A172 (cell line): ENCODE measurements at places on chromosomes 6 and 20. TPM values are rescaled to one million over a fixed set of nuclear protein-coding genes. Genes with fewer than 3 reads are reported as not detected.

TNF gene
- total RNA-seq, result not detected in 2 replicates

GRCh38 chr6:116714761-116715160 lies 33.8 kb downstream of the KPNA5 start:
- no peak for DNase-seq

GRCh38 chr20:14761903-14762302 lies 424.5 kb upstream of the FLRT3 start:
- no peak for DNase-seq

SYCP2L gene
- total RNA-seq, result 0.07 and 0.57 TPM in 2 replicates

DNA sequence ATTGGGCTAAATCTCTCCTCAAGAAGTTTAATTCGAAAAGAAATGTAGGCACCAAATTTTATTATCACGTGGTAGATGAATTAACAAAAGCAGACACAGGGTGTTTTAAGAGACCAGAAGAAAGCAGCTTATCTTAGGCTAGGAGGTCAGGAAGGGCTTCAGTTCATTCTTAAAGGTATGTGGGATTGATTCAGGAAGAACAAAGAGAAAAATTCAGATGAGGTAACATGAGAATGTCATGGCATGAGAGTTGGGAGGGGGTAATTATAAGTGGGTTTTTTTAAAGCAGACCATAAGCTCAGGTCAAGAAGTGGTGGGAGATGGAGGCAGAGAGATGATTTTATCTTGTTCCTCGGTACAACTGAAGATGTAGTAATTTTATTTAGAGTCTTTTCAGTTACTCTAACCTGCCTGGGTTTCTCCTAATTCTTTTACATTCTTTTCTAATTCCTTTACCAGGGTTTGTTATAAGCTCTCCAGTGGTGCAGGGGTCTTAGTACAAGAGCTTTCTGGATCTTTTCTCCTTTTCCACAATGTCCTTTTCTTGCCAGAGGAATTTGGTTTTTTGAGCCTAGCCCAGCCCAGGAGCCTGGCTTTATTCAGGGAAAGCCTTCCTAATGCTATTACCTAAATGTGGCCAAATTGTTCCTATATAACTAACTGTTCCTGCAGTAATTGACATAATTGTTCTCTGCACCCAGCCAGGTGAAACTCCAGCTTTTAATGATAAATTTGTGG lies 474.1 kb upstream of the BTBD3 start:
- DNase-seq, result no peak

DNA sequence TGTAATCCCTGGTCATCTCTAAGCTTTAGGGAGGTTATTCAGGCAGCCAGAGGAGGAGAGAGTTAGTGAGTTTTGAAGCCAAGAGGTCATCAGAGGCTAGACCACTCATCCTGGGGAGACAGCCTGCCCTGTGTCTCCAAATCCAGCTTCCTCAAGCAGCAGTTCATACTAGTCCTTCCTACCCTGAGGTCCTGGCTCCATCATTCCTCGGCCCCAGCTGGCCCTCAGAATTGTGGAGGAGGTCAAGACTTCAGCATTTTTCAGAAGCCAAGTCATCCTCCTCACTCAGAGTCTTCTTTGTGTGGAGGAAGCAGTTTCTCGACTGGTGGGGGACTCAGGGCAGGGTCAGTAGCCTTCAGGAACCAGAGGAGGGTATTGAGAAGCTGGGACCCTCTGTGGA lies 12.4 kb upstream of the KIAA1755 start:
- no peak for DNase-seq

PXMP4 gene
- total RNA-seq, result 10.2 and 11.2 TPM in 2 replicates

DNA sequence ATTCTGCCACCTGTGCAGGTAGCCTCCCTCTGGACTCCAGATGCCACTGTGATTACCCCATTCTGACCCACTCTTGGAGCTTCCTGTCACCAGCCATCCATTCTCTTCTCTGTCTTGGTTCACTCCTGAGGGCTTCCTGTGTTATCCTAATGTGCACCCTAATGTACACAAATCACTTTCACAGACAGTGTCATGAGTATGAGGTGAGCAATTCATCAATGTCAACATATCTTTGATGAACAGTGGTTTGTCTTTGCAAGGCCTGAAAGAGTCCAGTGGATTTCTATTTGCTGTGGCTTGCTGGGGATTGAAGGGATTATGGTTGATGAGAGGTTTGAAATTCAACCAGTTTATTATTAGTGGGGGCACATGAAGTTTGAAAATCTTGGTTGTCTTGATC lies 63.8 kb upstream of the EEF1E1 start:
- no peak for DNase-seq

- no peak for DNase-seq
Measured at GRCh38 chr6:148924226-148925012, 177.6 kb downstream of the UST start.

TBC1D32 gene
- 5.7 and 10.1 TPM in 2 replicates for total RNA-seq

GRCh38 chr20:24098886-24099285 lies 110.3 kb upstream of the GGTLC1 start:
- peak; percentile 64 for DNase-seq

- no peak for DNase-seq
Measured at GRCh38 chr20:9043364-9043763, 25.5 kb upstream of the PLCB4 start.

DNA sequence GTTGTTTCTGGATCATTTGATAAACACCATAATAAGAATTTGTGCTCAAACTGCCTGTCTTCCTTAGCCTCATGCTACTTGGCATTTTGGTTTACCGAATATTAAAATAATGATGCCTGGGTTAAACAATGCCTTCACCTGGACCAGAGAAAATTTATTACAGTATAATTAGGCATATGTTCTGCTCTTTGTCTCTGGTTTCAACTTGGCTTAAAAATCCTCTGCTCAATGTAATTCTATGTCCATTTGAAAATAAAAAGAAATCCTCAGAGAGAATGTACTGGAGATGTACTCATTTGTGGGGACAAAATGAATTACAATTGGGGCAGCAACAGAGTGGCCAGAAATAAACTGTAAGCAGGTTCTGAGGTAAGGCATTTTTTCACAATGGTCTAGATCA lies 95.0 kb downstream of the DST start:
- DNase-seq, result no peak

DNA sequence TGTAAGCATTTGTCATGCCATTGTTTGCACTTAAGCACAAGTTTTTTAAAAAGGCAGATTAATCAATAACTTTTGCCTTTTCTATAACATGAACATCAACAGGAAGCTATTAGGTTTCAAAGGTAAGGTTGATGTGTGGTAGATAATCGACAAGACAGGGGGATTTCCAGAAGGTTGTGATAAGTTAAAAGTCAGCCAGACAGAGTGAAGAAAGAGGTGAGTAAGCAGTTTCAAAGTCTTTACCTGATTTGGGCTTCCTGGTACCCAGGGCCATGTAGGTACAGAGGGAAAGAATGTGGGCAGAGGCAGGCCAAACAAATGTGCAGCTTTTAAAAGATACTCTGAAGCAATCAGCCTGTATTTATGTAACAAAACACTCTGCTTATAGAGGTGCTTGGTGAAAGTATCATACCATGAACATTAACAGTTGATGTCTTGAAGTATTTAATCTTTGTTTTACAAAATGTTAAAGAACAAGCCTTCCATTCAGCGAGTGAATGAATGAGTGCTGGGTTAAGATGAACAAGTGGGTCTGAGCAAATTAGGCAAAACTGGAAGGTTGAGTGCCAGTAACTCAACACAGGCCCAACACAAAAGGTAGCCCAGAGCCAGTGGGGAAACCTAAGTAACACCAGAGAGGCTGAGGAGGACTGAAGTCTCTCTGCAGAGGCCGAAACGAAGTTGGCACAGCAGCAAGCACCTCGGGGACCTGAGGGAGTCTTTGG lies 60.2 kb downstream of the LRRC1 start:
- no peak for DNase-seq

GRCh38 chr20:50111829-50112495 lies 988 bp downstream of the UBE2V1 start:
- DNase-seq, result no peak

- no peak for DNase-seq
Measured at GRCh38 chr6:82739303-82739702, 326.3 kb downstream of the UBE3D start.

- peak; percentile 4 for DNase-seq
Measured at GRCh38 chr6:5569491-5569890, 308.2 kb downstream of the FARS2 start.

TREML4 gene
- total RNA-seq, result not detected in 2 replicates

GRCh38 chr6:150541576-150541975 lies 58.1 kb upstream of the PLEKHG1 start:
- no peak for DNase-seq

DNA sequence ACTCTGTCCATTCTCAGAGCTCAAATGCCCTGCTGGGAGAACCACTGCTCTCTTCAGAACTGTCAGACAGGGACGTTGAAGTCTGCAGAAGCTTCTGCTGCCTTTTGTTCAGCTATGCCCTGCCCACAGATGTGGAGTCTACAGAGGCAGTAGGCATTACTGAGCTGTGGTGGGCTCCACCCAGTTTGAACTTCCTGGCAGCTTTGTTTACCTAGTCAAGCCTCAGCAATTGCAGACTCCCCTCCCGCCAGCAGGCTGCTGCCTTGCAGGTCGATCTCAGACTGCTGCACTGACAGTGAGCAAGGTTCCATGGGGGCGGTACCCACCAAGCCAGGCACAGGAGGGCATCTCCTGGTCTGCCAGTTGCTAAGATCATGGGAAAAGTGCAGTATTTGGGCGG lies 21.8 kb upstream of the UFL1 start:
- DNase-seq, result no peak

GRCh38 chr6:169530752-169531123 lies 171.1 kb downstream of the WDR27 start:
- DNase-seq, result no peak

ANKRD66 gene
- not detected in 2 replicates for total RNA-seq

DNA sequence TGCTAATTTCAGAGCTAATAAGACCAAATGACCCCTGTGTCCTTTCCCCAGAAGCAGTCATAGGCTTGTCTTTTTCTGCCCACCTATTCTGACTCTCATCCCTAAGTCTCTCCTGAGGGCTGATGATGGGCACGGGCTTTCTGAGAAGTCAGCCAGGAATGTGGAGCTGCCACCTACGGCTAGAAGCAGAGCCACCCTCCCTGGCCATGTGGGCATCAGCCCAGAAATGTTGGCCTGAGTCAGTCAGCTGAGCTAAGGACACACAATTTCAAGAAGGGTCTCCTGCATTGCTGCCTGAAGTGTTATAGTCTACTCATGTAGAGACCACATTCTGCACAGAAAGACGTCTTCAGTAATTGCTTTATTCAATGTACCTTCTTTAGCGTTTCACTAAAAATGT lies 17.1 kb downstream of the MYLIP start:
- no peak for DNase-seq

SLC2A10 gene
- 7.3 and 11.8 TPM in 2 replicates for total RNA-seq

DNA sequence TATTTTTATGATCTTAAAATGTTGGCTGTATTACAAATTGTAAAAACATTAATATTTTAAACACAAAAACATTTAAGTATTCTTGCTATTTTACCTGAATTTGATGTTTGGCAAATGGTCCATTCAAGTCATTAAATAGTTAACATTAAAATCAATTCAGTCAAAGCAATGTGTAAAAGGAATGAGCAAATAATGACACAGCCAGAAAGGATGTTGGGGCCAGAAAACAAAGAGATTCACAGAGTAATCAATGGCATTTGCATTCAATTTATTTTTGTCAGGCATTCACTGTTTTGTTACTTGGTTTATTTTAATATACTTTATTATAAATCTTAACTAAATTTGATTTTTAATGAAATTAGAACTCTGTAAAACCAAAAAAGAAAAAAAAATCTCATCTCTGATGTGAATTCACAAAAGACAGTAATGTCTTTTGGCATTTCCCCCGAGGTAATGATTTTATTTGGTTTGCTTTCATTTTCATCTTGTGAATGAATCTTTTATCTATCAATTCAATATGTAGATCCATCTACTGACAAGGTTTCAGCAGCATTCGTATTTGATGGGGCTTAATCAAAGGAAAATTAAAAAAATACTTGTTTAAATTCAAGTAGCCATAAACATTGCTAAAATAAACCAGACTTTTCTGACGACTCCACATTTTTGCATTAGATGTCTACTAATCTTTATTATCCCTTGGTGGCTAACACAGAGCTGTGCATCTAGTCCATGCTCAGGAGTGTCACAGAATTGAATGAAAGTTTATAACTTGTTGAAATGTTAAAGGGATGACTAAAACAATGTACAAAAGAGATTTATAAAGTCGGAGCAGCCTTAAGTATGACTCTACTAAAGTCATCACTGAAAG lies 866.7 kb upstream of the GJE1 start:
- peak; percentile 5 for DNase-seq

MYBL2 gene
- 77.7 and 80.8 TPM in 2 replicates for total RNA-seq

- DNase-seq, result no peak
Measured at GRCh38 chr6:74588094-74588832, 617.6 kb downstream of the COL12A1 start.

PAK5 gene
- not detected in 2 replicates for total RNA-seq

HUS1B gene
- 0.12 and 1.2 TPM in 2 replicates for total RNA-seq

DNA sequence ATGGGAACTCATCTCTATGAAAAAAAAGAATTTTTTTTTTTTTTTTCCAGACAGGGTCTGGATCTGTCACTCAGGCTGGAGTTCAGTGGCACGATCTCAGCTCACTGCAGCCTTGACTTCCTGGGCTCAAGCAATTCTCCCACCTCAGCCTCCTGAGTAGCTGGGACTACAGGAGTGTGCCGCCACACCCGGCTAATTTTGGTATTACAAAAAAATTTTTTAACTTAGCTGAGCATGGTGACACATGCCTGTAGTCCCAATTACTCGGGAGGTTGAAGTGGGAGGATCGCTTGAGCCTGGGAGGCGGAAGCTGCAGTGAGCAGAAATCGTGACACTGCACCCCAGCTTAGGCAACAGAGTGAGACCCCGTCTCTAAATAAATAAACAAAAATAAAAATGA lies 7.5 kb downstream of the DEF6 start:
- DNase-seq, result no peak

PCIF1 gene
- total RNA-seq, result 7.0 and 9.3 TPM in 2 replicates

DNA sequence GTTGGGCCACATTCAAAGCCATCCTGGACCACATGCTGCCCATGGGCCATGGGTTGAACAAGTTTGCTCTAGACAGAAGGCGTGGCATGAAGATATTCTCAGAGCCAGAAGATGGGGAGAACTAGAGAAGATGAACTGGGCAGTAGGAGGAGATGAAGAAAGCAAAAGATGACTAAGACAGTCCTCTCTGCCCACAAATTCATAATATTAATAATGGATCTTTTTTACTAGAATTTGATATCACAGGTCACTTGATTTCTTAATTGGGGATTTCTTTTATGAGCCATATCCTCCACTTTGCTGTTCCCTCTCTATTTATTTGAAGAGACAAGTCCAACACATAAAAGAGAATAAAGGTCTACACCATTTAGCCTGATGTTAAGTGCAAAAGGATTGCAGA lies 25.5 kb upstream of the EDN1 start:
- DNase-seq, result no peak

DNA sequence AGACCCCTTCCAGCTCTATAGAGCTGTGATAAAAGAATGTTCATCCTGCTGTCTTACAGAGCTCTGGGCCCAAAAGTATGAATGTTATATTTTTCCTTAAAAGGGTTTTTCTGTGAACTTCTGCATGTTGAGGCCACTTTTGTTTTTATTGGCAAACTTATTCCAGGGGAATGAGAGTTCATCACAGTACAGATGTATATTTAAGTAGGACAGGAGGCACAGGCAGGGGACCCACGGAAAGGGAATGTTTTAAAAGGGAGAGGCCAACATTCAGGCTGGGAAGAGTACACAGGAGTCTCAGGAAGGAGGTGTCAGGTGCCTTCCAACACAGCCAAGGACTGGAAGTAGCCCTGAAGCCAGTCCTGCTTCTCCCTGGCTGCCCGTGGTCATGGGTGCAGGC lies 148.4 kb downstream of the EYA2 start:
- DNase-seq, result no peak
